ENCODE measurements at places on chromosomes 3 and 15.

GRCh38 chr3:106347350-106347749 lies 478.5 kb upstream of the CBLB start:
- DNase-seq = no peak

DNA sequence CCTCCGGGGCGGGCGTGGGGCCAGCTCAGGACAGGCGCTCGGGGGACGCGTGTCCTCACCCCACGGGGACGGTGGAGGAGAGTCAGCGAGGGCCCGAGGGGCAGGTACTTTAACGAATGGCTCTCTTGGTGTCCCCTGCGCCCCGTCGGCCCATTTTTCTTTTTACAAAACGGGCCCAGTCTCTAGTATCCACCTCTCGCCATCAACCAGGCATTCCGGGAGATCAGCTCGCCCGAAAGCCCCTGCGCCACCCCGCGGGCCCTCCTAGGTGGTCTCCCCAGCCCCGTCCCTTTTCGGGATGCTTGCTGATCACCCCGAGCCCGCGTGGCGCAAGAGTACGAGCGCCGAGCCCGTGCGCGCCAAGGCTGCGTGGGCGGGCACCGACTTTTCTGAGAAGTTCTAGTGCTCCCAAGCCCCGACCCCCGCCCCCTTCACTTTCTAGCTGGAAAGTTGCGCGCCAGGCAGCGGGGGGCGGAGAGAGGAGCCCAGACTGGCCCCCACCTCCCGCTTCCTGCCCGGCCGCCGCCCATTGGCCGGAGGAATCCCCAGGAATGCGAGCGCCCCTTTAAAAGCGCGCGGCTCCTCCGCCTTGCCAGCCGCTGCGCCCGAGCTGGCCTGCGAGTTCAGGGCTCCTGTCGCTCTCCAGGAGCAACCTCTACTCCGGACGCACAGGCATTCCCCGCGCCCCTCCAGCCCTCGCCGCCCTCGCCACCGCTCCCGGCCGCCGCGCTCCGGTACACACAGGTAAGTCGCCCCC lies at the start of gene THBS1:
THBS1 (plus strand) TSS at position 595 of the 757 bp plus-strand sequence. CDS start 779 bp downstream, outside the sequence.
- DNase-seq = no peak

- DNase-seq = no peak
Observed at GRCh38 chr3:30761374-30761773, 133.1 kb downstream of the GADL1 start.

DNA sequence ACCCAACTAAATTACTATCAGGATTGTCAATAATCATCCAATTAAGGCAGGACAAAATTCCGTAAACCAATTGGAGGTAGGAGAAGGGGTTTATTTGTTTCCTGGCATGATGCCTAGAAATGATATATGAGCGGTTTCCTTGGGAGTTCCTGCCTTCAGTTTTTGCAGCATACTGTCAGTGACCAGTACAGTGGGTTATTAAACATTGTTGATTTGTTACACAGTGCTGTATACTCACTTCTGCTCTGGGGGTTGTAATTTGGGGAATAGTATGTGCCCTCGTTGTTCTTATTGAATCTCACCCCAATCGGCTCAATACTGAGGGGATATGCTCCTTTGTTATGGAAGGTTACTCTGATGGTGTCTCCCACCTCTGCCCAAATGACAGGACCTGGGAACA lies 22.2 kb downstream of the CP start:
- no peak for DNase-seq

DNA sequence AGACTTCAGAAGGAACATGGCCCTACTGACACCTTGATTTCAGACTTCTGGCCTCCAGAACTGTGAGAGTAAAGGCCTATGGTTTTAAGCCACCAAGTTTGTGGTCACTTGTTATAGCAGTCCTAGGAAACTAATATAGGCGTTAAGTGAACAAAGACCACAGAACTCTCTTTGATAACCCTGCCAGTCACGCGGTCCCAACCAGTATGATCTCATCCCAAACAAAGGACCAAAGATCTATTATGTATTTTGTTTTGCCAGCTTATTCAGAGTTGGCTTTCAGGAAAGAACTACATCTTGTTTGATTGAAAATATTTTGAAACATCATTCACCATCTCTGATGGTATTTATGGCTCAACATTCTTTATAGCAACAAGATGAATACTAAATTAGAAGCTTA lies 294.4 kb upstream of the SLCO3A1 start:
- no peak for DNase-seq

- no peak for DNase-seq
Observed at GRCh38 chr15:66144978-66145725, 108.4 kb downstream of the MEGF11 start.

GRCh38 chr3:35639254-35640186 lies at the start of gene ARPP21:
ARPP21 (plus strand) TSS chr3:35639525; CDS start chr3:35681752, 42,227 bp downstream.
- no peak for DNase-seq

GRCh38 chr3:11085093-11085840 lies 69.0 kb upstream of the HRH1 start:
- DNase-seq = no peak

GRCh38 chr3:11274566-11275142 lies 2.5 kb downstream of the ATG7 start:
- DNase-seq = no peak

DNA sequence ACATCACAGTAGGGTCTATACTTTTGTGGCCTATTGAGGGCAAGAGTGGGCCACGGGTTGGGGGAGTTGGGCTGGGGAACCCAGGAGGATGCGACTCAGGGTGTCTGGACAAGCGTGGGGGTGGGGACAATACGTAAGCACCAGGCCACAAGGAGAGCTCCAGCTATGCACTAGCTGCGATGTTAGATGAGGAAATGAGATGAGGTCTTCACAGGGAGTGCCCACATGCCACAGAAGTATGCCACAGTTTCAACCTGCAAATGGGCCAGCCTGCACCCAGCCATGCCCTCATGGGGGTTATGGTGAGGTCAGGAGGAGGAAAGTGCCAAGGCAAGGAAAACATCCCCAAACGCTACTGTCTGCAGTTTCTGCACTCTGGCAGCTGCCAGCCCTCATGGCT lies 30.5 kb downstream of the CACNA2D2 start:
- DNase-seq = no peak

- peak; percentile 4 for DNase-seq
Observed at GRCh38 chr3:37730825-37731224, 130.9 kb upstream of the CTDSPL start.

- no peak for DNase-seq
Observed at GRCh38 chr15:31163769-31164572, 62.4 kb upstream of the TRPM1 start.

DNA sequence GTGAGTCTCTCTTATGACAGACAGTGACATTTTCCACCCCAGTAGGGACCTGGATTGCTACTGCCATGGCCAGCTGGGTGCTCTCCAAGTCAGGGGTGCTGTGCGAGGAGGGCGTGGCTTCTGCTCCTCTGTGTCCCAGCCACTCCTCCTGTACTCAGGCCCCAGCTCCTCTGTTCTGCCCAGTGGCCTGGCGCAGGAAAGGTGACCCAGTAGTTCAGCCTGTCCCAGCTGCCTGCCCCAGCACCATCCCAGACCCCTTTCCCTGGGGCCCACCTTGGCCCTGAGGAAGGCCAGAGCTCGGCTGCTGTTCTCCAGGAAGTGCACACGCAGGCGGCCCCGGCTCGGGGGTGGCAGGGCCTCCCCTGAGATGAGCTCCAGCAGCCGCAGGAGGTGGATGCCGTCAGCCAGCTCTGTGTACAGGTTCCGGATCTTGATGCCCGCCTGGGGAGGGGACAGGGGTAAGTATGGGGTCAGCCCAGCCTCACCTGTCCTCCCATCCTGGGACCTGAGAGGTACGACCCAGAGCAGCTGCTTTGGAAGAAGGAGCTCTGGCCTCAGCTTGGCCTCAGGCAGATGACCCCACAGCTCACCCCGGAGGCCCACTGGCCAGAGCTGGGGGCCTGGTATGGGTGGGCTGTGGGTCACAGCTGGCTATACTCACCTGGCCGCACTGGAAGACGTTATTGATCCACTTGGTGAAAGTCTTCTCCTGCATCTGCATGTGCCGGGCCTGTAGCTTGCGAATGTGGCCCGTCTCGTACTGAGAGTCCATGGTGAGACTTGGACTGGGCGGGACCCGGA lies 1.0 kb downstream of the SPTBN5 start:
- DNase-seq = no peak

DNA sequence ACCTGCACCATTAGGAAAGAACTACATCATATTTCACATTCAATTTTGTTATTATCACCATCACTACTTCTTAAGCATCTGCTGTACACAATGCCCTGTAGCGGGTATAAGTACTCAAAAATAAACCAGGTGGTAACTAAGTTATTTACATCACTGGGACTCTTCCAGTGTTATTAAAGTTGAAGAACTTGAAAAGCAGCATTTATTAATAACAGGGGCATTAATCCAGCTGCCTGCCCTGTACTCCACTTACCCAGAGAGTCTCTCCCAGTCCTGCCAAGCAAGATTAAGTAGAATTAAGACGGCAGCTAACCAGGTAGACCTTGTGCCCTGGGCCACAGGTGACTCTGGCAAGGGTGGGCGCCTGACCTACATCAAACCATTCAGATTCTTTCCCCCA lies 65.2 kb downstream of the FHIT start:
- no peak for DNase-seq

GRCh38 chr15:37765786-37766185 lies 168.7 kb upstream of the TMCO5A start:
- DNase-seq = peak; percentile 70
